ENCODE measurements at places on chromosomes 5 and 9.
A peak's percentile ranks its signal among the peaks of the same experiment; 100 is the strongest.

GRCh38 chr5:127804886-127805426 lies 101.8 kb downstream of the CCDC192 start:
- DNase-seq: no peak

DNA sequence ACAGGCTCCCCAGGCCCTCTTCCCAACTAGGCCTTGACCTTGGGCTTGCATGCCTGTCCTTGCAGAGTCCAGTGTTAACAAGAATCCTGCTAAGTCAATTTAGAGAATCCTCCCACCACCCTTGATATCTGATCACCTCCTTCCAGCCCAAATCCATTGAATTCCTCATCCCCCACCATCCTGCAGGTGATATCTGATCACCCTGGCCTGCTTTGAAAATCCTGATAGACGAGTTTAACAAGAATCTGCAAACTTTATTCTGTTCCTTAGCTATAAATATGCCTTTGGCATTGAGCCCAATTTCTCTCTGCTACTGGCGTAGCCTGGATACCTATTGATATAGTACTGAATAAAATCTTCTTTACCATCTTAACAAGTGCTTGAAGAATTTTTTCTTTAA lies 125.5 kb downstream of the DIRAS2 start:
- DNase-seq: no peak

DNA sequence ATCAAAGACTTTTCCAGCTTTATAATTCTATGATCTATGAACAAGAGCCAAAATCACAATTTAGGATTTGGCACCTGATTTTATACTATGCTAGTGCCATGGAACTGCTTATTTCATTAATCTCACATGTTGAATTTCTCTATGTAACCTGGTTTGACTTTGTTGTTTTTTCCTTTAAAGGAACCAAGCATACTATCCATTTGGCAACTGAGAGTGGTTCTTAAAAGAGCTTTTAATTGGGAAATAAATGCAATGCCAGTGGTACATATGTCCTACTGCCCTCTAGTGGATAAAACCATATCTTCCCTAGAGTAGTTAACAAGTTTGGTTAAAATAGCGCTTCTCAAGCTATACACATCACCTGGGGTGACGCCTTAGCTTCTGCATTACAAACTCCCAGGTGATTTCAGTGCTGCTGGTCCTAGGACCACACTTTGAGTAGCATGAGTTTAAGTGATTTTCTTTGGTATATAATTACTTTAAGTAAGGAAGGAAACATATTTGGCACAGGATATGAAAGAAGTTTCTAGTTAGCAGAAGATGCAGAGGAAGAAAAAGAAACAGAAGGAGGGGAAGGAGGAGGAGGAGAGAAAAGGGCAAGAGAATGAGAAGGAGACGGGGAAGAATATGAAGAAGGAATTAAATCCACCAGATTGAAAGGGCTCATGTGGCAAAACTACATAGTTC lies 56.8 kb downstream of the FGF10 start:
- no peak for DNase-seq

DNA sequence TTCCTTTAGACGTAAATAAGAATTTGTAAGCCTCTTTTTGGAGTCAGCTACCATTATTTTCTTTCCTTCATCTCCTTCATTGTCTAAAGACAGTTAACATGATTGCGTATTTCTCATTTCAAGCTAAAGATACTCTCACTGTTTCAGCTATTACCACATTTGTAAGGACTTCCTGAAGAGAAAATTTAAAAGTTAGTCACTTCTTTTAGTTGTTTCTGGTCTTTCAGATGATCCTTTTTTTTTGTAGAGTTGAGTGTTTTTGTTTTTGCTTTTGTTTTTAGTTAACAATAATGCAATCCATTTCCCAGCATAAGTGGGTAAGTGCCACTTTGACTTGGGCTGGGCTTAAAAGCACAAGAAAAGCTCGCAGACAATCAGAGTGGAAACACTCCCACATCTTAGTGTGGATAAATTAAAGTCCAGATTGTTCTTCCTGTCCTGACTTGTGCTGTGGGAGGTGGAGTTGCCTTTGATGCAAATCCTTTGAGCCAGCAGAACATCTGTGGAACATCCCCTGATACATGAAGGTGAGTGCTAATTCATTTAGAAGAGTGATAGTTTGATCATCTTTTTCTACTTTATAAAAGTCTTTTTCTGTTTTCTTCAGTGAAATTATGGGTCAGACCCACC lies 2.0 kb downstream of the IL31RA start:
- no peak for DNase-seq

DNA sequence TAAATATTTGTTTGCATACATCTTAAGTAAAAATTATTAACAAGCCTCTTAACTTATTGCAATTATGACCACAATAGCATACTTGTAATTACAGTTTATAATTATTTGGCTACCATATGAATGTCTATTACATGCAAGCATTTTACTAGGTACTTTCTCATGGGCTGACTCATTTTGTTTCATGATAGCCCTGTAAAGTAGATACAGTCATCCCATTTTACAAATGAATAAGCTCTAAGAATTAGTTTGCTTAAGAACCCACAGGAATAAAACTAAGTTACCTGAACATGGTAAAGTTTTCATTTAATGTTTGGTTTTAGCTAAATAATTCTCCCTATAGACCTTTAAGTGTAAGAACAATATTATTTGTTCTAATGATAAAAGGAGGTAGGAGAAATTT lies 126.6 kb upstream of the IZUMO3 start:
- no peak for DNase-seq

- peak; percentile 27 for DNase-seq
Observed at GRCh38 chr9:72305102-72305546, 59.9 kb downstream of the ZFAND5 start.

- no peak for DNase-seq
Observed at GRCh38 chr9:79581388-79581787, 9.6 kb downstream of the TLE4 start.

- DNase-seq: peak; percentile 13
Observed at GRCh38 chr5:55601204-55601618, 66.4 kb upstream of the PLPP1 start.

DNA sequence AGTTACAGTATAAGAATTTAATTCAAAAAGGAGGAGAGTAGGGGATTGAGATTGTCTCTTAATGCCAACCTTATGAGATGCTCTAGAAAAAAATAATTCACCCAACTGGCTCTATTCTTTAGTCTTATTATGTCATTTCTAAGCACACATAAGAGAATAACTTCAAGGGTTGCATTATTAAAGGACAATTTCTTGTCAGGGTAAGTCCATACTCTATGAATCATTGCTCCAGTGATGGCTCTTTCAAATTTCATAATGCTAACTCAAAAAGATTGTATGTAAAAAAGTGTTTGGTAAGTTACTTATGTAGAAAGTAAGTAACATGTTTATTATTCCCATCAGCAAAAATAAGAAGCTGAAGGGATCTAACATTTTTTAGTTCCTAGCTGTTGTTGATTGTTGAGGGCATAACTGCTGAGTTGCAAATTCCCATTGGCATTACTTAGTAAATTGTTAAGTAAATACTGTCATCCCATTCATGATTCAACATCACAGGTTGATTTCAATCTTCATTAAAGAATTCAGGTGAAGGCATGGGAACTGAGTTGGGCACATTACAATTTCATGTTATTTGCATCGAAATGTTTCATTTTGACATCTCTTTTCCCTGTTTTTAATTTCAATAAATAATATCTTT lies 28.6 kb downstream of the ALDH1A1 start:
- DNase-seq: no peak

GRCh38 chr5:154713615-154714125 lies 41.5 kb upstream of the LARP1 start:
- DNase-seq: no peak

DNA sequence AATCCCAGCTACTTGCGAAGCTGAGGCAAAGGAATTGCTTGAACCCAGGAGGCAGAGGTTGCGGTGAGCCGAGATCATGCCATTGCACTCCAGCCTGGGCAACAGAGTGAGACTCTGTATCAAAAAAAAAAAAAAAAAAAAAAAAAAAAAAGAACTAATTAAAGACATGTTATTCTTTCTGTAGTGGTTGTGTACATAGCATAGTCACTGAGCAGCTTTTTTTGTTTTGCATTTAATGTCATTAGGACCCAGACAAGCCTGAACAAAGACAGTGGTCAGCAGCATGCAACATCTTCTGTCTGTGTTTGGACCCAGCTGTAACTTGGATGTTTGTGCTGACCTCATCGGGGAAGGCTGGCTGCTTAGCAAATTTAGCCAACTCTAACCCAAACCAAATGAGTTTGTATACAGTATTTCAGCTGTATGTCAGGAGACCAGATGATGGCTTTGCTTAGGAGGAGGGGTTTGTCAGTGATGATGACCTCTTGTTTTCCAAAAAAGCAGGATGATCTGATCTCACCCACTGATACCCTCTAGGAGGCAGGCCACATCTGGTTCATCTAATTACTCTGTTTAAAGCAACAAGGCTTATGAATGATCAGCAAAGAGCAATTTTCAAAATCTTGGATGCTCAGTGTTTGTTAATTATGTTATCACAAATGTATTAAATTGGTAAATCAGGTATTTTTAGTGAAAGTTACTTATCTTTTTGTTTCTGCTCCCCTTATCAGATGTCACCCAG lies 39.5 kb downstream of the SNCAIP start:
- DNase-seq: no peak

GRCh38 chr5:67058998-67059743 lies 137.4 kb downstream of the CD180 start:
- DNase-seq: no peak

DNA sequence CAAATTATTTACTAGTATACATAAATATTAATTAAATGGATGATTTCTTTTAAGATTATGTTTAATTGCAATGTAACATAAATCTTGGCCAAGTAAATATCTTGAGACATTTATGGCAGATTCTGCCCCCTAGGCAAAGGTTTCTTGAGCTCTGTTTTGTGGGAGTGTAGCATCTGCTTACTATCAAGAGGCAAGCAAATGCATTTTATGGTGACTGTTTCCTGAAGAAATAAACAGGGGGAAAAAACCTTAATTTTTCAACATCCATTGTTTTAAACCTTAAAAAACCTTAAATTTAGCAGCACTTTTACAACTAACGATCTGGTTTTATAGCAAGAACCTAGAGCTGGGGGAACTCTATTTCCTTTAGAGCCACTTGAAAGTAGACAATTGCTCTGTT lies 25.7 kb upstream of the FREM1 start:
- DNase-seq: no peak

GRCh38 chr9:121199921-121200320 lies 1.7 kb downstream of the RAB14 start:
- no peak for DNase-seq

GRCh38 chr5:32563614-32564013 lies 21.7 kb upstream of the SUB1 start:
- DNase-seq: no peak

GRCh38 chr9:1173993-1174392 lies 123.8 kb downstream of the DMRT2 start:
- no peak for DNase-seq

DNA sequence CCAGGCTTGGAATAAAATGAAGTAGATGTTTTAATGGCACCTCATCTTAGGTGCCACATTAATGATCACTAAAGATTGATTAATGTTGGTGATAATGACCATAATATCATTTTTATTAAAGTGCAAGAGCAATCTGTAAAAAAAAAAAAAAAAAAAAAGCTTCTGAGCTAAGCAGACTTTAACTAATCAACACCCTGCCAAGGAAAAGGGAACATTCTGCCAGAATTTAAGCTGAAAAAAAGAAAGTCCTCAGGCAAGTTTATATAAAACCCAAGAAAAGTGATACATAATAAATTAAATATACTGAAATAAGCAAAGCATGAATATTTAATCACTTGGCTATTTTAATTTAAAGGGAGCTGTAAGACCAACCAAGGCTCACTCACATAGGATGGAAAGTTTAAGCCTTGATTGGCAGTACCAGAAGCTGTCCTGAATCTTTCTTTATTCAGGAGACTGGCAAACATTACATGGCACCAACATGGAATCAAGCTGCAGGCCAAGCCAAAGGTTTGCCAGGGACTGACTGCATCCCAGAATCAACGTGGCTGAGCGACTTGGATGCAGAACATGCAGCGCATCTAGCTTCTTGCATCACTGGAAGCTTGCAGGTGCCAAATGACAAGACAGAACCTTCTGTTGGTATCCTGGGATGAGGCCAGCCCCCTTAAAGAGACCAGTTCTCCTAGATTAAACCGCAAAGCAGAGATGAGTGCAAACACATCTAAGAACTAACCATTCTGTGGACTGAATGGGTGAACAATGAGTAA lies 413.6 kb downstream of the ENC1 start:
- DNase-seq: peak; percentile 24

DNA sequence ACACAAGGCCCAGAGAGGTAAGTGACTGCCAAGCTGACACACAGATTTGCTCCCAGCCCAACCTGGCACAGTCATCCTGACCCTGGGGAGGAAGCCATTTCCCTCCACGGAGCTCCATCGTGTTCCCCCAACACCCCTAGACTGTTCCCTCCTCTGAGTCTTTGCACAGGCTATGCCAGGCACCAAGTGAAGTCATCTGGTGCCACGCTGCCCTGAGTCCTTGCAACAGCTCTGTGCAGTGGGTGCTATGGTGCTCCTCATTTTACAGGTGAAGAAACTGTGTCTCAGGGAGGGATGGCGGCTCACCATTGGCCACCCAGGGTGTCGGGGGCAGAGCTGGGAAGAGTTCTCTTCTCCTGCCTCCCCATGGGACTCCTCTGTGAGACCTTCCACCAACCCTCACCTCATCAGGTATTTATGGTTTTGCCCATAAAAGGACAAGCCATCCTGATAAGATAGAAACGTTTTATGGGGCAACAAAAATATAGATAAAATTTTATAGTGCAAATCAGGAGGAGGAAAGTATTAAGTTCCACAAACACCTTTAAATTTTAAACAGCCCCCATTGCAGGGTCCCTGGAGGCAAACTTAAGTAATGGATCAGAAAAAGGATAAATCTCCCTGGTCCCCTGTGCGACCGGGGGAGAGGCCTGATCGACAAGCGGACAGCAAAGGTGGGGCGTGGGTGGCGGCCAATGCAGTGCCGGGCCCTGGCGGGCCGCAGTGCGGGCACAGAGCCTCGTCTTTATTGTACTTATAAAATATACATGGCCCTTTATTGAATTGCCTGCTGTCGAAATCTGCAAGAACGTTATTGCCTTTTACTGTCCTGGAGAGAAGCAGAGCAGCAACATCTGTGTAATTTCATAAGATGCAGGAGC lies 50.2 kb upstream of the ZBTB43 start:
- DNase-seq: no peak

- DNase-seq: no peak
Observed at GRCh38 chr9:36346569-36346968, 53.5 kb downstream of the RNF38 start.

DNA sequence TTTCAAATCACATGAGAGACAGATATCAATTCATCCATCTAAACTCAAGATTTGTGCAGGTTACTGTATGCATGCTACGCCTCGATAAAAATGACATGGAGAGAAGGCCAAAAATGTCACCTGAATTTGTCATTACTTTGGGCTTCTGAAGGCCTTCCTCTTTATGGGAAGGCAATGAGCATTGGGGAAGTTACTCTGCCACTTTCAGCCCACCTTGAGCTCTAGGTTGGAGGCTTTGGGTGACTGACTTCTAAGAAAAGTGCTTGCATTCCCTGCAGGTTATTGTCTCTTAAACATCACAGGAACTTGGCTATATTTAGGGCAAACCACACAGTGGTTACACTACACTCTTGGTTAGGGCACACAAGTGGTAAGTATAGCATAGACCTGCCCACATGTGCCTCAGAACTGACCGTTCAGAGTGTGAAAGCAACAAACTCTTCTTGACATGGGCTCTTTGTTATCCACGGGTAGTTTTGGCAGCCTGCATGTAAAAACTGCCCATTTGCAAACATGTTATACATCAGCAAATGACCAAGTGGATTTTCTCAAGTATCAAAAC lies 169.5 kb downstream of the ZNF608 start:
- DNase-seq: no peak
